H1 (cell line): ENCODE measurements at places on chromosomes 16 and 17.

- H3K4me1 ChIP-seq: no peaks in the 10 kb centered on the region; the same call in 1 of the 2 replicates
- no peaks in the 10 kb centered on the region for H3K36me3 ChIP-seq
- no peak for DNase-seq
- H3K4me3 ChIP-seq: no peak overlapping the region
Observed at GRCh38 chr16:88504489-88505404, 51.7 kb downstream of the ZFPM1 start.

GRCh38 chr17:21388066-21388465 lies 11.9 kb downstream of the KCNJ12 start:
- H3K4me3 ChIP-seq: no peak overlapping the region
- H3K27me3 ChIP-seq: no peaks in the 10 kb centered on the region
- no peak overlapping the region for H3K27ac ChIP-seq
- no peaks in the 10 kb centered on the region for H3K4me1 ChIP-seq
- DNase-seq: no peak

DNA sequence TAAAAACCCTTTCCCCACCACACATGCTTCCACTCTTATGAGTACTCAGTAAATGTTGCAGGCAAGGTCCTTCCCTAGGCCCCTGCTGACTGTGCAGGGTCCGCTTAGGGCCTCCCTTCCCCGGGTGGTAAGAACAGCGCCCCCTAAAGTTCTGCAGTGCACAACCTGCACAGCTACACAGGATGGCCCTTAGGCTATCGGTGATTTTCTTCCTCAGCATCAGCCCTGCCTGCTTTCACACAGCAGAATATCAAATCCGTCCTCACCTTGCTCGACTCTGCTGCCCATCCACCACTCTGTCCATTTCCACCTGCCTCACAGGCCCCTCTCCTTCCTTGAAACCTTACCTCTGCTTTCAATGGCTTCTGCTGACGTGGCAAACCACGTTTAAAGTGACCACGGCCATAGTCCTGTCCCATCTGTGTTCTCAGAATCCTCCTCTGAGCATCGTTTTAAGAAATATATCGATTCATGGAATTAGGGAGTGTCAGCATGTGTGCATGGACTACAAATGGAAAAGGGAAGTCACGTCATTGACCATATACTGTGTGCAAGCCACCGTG lies 51.4 kb upstream of the TMEM132E start:
- no peaks in the 10 kb centered on the region for H3K4me1 ChIP-seq
- H3K4me3 ChIP-seq: no peak overlapping the region
- no peaks in the 10 kb centered on the region for H3K27me3 ChIP-seq

DNA sequence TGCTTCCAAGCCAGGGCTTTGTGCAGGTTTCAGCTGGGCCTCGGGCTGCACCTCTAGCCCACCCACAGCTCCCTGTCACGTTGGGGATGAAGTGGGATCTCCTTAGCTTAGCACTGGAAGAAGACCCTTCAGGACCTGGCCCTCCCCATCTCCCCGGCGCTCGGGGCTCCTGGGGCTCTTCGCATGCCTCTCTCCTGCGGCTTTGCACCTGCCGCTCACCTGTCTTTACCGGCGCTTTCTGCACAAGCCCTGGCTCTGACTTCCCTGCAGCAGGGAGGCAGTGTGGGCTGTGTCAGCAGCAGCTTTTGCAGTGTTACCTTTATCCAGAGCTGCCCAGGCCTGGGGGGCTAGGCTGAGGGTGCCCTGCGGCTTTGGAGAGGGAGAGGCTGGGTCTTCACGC lies 52.3 kb downstream of the NT5M start:
- no peak overlapping the region for H3K4me3 ChIP-seq
- no peak for DNase-seq
- H3K27me3 ChIP-seq: no peaks in the 10 kb centered on the region
- H3K36me3 ChIP-seq: no peaks in the 10 kb centered on the region
- H3K27ac ChIP-seq: no peak overlapping the region
